CD4-positive, alpha-beta T cell (primary cell): ENCODE measurements at places on chromosomes 1 and 21. TPM values are rescaled to one million over a fixed set of nuclear protein-coding genes. Genes with fewer than 3 reads are reported as not detected.

The RORC gene
- 3.7 TPM for total RNA-seq

The S100A7A gene
- not detected for total RNA-seq

- DNase-seq: no peak
Observed at GRCh38 chr21:37001441-37001840, 5.1 kb upstream of the RIPPLY3 start.

DNA sequence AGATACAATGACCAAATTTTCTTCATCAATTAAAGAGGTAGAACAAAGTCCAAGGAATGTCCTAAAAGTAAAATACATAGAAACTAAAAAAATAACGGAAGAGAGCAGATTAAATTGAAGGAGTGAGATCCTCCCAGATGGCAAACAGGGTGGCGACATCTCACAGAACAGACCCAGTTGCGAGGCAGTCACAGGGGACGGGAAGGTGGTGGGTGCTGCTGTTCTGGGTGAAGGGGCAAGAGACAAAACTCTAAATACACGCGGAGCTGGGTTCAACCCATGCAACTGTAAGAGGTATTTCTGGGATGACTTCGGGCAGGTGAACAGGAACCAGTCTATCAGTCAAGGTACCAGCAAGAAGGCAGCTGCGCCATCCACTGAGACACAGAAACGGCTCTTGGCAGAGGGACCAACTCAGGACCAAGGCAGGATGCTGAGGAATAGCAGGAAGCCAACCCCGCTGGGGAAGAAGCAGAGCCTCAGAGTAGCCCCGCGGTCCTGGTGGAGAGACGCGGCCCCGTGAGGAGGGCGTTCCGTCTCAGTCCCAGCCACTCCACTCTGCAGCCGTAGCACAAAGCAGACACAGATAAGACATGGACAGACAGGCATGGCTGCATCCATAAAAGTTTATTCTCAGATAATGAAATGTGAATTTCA lies 32.2 kb downstream of the WDR4 start:
- no peak for DNase-seq

GRCh38 chr1:2887941-2888855 lies 86.7 kb upstream of the TTC34 start:
- DNase-seq: no peak

DNA sequence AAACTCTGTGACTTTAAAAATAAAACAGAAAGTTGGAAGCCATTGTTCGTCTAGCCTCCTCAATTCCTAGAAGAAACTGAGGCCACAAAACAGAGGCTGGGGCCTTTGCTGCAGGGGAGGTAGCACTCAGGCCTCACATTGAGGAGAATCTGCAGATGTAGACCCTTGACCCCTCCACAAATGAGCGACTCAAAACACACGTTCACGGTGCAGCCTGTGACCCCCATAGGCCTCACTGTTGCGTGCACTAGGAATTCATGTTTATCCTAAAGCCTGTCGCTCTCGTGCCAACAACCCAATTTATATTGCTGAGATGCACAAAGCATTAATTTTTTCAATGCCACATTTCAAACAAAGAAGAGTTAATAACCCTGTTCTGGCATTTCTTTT lies 5.6 kb downstream of the TMEM51 start:
- DNase-seq: no peak

DNA sequence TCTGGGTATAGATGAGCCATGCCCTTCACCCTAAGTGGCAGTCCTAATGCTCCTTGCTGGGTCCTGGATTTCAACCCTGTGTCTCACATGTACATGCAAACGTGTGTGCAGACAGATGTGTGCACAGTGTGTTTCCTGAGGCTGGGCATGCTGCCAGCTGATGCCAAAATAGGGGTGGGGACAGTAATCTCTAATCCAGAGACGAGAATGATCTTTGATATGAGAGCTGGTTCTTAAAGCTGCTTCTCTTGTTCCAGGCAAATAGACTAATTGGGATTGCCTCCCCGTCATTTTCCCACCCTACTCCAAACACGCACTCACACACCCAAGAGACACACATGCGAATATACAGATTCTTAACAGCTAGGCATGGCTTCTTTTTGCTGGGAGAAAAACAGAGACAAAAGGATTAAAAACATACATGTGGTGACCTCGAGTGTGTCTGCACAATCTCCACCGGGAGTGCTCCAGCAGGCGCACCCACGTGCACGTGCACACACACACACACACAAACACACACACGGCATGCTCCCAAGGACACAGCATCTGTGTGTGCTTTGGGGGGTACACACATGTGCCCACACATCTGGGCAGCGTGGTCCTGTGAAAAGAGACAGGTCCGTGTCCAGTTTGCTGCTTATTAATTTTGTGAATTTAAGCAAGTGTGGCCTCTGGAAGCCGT lies 102.1 kb upstream of the ZBTB40 start:
- no peak for DNase-seq

GRCh38 chr1:107687849-107688753 lies 276.9 kb downstream of the VAV3 start:
- no peak for DNase-seq

GRCh38 chr21:44710756-44711326 lies 531 bp downstream of the TSPEAR start:
- no peak for DNase-seq
